ENCODE measurements at places on chromosomes 4 and X. TPM values are rescaled to one million over a fixed set of nuclear protein-coding genes. Genes with fewer than 3 reads are reported as not detected.

DNA sequence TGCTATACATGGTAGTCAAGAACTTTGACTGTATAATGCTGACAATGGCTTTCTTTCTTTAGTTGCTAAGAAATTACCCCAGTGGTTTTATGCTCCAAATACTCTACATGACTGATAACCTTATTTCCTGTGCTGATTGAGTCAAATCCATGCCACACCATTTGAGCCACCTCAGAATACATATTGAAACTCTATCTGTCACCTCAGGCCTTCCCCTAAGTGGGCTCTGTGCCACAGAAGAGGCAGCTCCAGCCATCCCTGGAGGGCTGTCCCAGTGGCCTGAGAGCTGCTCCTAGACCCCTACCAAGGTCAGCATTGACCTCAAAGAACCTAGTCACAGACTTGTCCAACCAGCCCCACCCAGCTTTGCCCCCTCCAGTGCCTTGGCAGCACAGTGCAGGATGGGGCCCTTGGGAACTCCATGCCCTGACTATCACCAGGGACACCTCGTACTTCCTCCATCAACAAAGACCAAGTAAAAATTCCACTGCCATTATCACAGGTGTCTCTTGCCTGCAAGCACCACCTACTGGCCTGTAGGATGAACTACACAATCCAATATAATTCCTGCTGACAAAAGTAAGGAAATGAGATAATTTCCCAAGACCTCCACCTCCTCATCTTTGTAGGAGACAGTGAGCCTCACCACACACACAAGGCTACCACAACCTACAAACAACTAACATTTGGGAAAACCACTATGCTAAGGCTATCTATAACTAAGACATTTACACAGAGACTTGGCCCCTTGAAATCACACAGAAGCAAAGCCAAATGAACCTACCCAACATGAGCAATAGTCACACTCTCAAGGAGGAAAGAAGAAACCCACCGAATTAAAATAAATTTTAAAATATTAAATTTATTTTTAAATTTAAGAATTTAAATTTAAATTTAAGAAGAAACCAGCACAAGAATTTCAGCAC, 239.9 kb downstream of the NKX6-1 start:
- H3K27me3 ChIP-seq = peaks cover 29% of the 10 kb centered on the region
- no peaks in the 10 kb centered on the region for H3K4me1 ChIP-seq
- H3K4me3 ChIP-seq = no peak overlapping the region
- H3K36me3 ChIP-seq = no peaks in the 10 kb centered on the region

Gene LARP1B
- 17.4 TPM for total RNA-seq

Gene MMRN1
- not detected for total RNA-seq

- H3K4me3 ChIP-seq = no peak overlapping the region
- no peak overlapping the region for H3K27ac ChIP-seq
- no peaks in the 10 kb centered on the region for H3K4me1 ChIP-seq
These were observed 20.0 kb upstream of the FTHL17 start for GRCh38 chrX:31091819-31092218.

- H3K27ac ChIP-seq = no peak overlapping the region
- DNase-seq = no peak
- no peak overlapping the region for H3K4me3 ChIP-seq
These were observed 4.4 kb upstream of the SRPX start for GRCh38 chrX:38225093-38225492.

Gene RAI2
- 0.33 TPM for total RNA-seq

DNA sequence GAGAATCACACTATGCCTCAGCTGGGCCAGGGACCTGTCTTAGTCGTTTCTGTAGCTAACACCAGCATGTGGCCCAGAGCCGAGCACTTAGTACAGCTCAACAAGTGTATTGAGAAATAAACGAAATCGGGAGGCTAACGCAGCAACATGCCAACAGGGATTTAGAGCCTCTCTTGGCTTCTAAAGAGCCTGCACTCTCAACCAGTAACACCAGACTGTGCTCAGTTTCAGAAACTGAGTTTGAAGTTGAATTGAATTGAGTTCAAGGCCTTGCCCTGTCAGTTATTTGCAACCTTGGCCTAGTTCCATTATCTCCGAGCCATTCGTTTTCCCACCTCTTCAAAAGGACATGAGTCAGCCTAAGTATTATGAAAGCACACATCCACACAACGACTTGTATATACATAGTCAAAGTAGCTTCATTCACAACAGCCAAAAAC, 71.3 kb upstream of the LDB2 start:
- no peak overlapping the region for H3K4me3 ChIP-seq
- no peaks in the 10 kb centered on the region for H3K4me1 ChIP-seq
- H3K27me3 ChIP-seq = no peaks in the 10 kb centered on the region
- DNase-seq = no peak
- no peaks in the 10 kb centered on the region for H3K36me3 ChIP-seq
- H3K27ac ChIP-seq = no peak overlapping the region

Gene BDH2
- 15.2 TPM for total RNA-seq

- peaks cover 4% of the 10 kb centered on the region for H3K36me3 ChIP-seq
- no peaks in the 10 kb centered on the region for H3K4me1 ChIP-seq
- no peak overlapping the region for H3K4me3 ChIP-seq
- H3K27me3 ChIP-seq = peaks cover 45% of the 10 kb centered on the region
- no peak for DNase-seq
- H3K27ac ChIP-seq = no peak overlapping the region
These were observed 1.1 kb upstream of the PCDH19 start for GRCh38 chrX:100410901-100411801.

- H3K27ac ChIP-seq = no peak overlapping the region
- H3K27me3 ChIP-seq = no peaks in the 10 kb centered on the region
- no peaks in the 10 kb centered on the region for H3K36me3 ChIP-seq
- peaks cover 72% of the 10 kb centered on the region for H3K4me1 ChIP-seq
These were observed 34.6 kb downstream of the FAM9C start for GRCh38 chrX:13009844-13010243.

- H3K4me3 ChIP-seq = no peak overlapping the region
- H3K4me1 ChIP-seq = no peaks in the 10 kb centered on the region
- H3K36me3 ChIP-seq = no peaks in the 10 kb centered on the region
- no peak for DNase-seq
- H3K27ac ChIP-seq = no peak overlapping the region
- no peaks in the 10 kb centered on the region for H3K27me3 ChIP-seq
These were observed 78.7 kb upstream of the MSX1 start for GRCh38 chr4:4780729-4781244.

GRCh38 chr4:145716200-145716599, 36.3 kb downstream of the C4orf51 start:
- no peaks in the 10 kb centered on the region for H3K27me3 ChIP-seq
- peaks cover 13% of the 10 kb centered on the region for H3K4me1 ChIP-seq
- H3K4me3 ChIP-seq = no peak overlapping the region
- DNase-seq = no peak
- H3K36me3 ChIP-seq = no peaks in the 10 kb centered on the region
- H3K27ac ChIP-seq = no peak overlapping the region

Gene PDCL2
- total RNA-seq = not detected

DNA sequence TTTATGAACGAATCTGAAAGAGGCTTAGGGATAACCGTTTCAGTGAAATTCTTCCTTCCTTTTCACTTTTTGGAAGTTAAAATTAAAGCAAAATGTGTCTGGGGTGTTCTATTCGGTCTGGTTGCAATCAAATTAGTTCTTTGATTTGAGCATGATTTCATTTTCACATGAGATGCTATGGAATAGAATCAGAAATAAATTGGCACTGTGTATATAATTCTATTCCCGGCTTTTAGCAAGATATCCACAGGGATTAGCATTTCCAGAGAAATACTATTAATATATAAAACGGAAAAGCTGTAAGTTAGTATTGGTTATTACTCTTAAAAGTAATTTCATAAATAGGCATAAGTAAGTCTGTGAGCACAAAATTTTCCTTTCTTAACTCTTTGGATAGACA, 1676.8 kb upstream of the PCDH7 start:
- H3K27ac ChIP-seq = no peak overlapping the region
- no peaks in the 10 kb centered on the region for H3K27me3 ChIP-seq
- H3K36me3 ChIP-seq = no peaks in the 10 kb centered on the region

Gene ZNF630
- 2.6 TPM for total RNA-seq

DNA sequence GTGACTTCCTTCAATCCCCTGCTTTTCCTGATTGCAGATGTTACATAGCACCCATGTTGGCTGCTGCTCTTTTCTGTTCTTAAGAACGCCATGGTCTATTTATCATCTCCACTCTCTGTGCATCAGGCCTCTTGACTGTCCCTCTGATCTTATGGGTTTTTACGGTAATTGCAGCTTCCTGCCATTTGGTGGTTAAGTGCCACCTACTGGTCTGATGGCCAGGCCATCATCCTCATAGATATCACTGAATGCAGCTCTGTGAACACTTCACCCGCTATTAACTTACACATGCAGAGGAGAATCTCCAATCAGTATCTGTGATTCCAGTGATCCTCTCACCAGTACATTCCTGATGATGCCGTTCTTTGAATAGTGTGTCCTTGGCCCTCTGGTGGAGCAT, 382.4 kb downstream of the TRAM1L1 start:
- H3K4me1 ChIP-seq = no peaks in the 10 kb centered on the region
- no peaks in the 10 kb centered on the region for H3K27me3 ChIP-seq
- no peak for DNase-seq
- H3K36me3 ChIP-seq = no peaks in the 10 kb centered on the region
- no peak overlapping the region for H3K27ac ChIP-seq
- no peak overlapping the region for H3K4me3 ChIP-seq

DNA sequence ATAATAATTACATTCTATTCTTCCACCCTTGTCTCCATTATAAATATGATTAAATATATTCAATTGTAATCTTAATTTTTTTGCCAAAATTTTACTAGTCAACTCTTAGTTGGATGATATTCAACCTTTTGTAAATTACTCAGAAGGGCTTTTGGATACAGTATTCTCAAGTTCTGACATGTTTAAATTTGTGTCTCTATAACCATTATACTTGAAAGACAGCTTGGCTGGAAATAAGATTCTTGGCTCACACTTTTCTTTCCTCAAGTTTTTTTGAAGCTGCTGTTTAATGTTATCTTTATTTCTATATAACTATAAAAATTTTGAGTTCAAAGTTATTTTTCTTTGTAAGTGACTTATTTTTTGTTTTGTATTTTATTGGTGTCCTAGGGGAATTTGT, 214.4 kb downstream of the ARAP2 start:
- H3K4me1 ChIP-seq = no peaks in the 10 kb centered on the region
- H3K27me3 ChIP-seq = no peaks in the 10 kb centered on the region
- no peak for DNase-seq
- no peak overlapping the region for H3K4me3 ChIP-seq

DNA sequence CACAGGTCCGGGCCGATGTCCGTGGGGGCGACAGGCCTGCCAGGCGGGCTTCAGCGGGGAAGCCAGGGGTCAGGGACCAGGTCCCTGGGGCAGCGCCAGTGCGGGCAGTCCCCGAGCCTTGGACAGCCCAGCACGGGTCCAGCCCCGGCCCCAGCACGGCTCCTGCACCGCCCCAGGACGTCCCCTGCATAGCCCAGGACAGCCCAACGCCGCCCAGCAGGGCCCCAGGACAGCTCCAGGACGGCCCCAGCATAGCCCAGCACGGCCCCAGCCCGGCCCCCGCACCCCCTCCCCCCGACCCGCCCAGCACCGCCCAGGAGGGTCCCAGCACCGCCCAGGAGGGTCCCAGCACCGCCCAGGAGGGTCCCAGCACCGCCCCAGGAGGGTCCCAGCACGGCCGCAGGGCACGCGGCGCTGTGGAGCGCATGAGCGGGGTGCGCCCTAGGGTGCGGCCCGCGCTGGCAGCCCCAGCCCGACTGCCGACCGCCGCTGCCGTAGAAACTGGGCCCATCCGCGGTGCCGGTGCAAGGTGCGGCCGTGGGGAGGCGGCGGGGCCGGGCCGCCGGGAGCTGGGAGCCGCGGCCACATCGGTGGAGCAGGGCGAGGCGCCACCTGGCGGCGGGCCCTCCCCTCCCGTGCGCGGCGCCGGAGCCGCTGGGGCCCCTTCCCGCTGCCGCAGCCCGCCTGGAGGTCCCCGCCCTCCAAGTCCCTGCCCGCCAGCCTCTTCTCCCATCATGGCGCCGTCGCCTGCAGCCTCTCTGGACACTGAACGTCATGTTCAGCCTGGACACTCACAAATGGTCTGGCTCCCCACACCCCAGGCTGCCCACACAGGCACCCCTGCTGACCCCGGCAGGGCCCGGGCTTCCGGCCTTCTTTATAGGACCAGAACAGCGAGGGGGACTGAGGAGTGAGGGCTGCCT, 106.8 kb upstream of the NKX1-1 start:
- no peak overlapping the region for H3K27ac ChIP-seq
- no peaks in the 10 kb centered on the region for H3K36me3 ChIP-seq
- peak; percentile 34 for DNase-seq
- H3K4me1 ChIP-seq = no peaks in the 10 kb centered on the region
- H3K4me3 ChIP-seq = no peak overlapping the region

DNA sequence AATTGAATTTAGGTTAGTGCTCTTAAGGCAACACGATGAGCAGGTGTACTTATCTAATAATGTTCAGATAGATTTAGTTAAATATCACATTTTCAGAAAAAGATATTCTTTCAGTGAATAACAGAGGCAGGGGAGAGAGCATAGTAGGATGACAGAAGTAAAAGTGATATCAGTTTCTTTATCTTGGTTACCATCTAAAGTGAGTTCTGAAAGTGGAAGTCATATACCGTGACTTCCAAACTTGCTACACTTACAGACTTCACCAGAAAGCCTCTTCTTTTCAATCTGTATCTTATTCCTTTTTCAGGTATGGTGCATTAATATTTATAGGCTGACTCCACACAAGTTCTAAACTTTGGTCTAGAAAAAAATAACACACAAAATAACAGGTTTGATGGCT, 124.9 kb downstream of the POU4F2 start:
- no peaks in the 10 kb centered on the region for H3K27me3 ChIP-seq
- H3K4me1 ChIP-seq = no peaks in the 10 kb centered on the region
- DNase-seq = no peak
- H3K4me3 ChIP-seq = no peak overlapping the region

All from Calu3 (cell line).